DMS53 (cell line): ENCODE measurements at places on chromosomes 12 and 14.
A peak's percentile ranks its signal among the peaks of the same experiment; 100 is the strongest.

DNA sequence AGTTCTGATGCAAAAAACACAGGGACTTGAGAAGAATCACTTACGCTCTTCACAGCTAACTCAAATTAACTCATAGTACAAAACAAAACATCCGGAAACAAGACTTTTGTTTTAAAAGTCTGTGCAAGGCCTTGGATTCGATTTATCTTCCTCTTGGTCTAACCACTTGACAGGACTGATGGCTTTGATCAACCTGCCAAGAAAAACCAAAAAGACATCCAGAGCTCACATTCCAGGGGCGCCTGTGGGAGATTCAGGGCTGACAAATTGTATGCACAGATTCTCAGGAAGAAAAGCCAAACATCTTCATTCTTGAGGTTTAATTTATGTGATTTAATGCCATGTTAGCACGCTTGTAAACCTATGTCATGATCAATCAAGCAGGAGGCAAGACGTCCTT lies 129.1 kb upstream of the TMCC3 start:
- DNase-seq: no peak

DNA sequence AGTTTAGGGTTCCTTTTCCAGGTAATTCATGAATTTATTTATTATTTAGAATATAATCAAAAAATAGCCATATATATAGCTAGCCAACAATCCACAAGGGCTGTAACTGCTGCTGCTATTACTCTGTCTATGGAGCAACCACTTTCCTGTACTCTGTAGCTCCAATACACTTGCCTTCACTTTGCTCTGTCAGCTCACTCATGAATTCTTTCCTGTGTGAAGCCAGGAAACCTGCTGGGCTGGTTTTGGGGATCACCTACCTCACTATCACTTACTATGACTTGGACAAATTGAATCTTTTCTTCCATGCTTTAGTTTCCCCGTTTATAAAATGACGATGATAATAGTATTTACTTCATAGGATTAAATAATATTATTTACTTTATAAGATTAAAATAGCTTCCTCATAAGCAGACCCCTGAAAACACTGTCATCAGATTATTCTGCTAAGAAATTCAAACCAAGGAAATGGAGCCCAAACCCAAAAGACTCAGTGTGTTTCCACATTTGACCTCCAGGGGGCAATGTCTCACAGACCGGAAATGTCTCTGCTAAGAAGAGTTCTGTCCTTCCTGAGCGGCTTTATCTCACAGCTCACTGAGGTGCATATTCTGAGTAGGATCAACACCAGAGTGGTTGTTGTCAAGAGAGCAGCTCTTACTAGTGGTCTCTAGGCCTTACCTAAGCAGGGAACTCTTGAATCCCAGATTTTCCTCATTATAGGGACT lies 457.1 kb downstream of the DAD1 start:
- DNase-seq: peak; percentile 50

DNA sequence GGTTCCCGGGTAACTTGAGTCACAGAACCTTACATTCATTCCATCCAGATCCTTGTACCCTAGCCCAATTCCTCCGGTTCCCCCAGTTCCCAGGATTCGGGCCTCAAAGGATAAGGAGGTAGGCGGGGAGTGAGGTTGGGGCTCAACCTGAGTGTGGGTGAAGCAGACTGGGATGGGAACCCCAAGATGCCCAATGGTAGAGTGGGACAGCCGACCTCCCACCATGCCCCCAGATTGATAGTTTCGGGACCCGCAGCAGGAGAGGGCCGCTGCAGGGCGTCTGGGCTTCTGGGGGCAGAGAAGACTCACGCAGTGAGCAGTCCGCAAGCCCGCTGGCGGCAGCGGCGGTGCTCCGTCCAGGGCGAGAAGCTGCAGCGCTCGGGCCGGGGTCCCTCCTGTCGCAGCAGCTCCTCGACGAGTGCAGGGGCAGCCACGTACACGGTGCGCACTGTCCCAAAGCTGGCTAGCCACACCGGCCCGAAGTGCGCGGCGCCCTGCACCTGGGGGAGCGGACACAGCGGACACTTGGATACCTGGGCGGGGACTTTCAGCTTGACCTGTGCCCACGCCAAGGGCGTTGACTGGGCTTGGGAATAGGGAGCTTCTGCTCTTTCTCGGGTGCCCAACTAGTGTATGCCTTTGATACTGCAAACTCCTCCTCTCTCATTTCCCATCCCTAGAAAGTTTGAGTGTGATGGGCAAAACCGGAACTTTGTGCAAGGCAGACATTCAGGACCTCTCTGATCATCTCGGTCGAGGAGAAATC lies 997 bp downstream of the CYP27B1 start:
- peak; percentile 62 for DNase-seq

DNA sequence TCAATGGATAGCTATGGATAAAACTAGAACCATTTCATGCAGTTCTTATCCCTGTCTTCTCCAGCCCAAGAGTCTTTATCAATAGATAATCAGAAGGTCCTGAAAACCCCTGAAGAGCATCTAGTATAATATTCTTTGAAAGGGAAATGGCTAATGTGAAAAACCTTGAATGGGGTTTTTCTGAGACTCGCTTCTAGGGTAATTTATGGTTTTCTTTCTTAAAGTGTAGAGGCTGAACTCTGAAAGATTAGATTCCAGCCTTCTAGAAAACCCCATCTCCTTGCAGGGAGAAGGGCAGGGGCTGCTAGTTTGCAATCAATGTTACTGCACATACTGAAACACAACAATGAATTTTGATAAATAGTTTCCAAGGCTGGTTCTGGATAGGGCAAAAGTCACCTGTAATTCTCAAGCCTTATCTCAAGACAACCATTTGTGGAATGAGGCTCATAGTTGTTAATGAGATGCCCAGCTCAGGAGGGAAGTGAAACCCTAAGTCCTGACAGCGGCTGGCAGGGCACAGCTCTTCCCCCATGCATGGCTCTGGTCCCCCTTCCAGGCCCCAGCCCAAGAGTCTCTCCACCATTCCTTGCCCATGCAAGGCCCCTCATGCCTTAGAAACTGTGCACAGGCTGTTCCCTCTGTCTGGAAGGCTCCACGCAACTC lies 33.7 kb upstream of the PYGL start:
- DNase-seq: no peak

GRCh38 chr14:29829851-29830250 lies 97.8 kb downstream of the PRKD1 start:
- DNase-seq: no peak

GRCh38 chr14:105701456-105702274 lies 175.3 kb downstream of the TMEM121 start:
- no peak for DNase-seq

GRCh38 chr12:27524839-27525753 lies 1.1 kb downstream of the PPFIBP1 start:
- peak; percentile 54 for DNase-seq
